ENCODE measurements at places on chromosomes 13 and 19.

- DNase-seq, result peak; percentile 96
Observed at GRCh38 chr19:12495002-12495802, 10.6 kb upstream of the ZNF709 start.

- DNase-seq, result no peak
Observed at GRCh38 chr19:1911995-1912394, 6.8 kb downstream of the ADAT3 start.

- DNase-seq, result no peak
Observed at GRCh38 chr13:114041493-114041892, 67.6 kb upstream of the C13orf46 start.

- DNase-seq, result no peak
Observed at GRCh38 chr13:38703255-38703654, 16.4 kb downstream of the FREM2 start.

DNA sequence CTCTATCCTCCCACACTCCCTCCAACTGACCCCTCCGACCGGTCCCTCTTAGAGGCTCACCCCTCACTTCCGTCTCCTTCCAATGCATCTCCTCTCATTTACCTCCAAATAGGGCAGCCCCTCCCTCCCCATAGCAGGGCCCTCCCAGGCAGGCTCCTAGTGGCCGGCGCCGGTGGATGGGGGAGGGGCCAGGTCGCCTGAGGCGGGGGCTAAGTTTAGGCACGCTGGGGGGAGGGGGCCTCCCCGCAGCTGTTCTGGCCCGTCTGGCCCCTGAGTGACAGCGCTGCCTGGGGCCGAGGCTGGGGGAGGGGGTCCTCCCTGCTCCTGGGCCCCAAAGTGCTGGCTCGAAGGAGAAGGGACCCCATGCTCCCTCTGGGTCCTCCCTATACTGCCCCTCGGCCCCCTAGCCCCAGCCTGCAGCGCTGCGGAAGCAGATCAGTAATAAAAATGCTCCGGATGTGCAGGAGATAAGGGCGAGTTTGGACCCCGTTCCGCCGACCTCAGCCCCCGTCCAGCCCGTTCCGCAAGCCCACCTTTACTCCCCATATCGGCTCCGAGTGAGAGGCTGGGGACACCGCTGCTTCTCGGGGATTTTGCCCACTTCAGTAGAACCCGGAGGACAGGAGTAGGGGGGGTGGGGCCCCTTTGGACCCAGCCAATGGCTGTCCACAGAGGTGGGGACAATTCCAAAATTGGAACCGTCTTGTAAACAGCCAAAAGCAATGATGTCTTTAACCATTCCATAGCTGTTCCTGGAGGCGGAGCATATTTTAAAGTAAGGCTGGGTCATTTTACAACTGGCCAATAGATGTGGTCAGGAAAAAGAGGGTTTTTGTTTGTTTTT, 4.0 kb downstream of the RTN2 start:
- no peak for DNase-seq

- DNase-seq, result no peak
Observed at GRCh38 chr13:40141859-40142555, 486.5 kb downstream of the COG6 start.

GRCh38 chr19:48400018-48400742, 6.7 kb downstream of the GRIN2D start:
- peak; percentile 40 for DNase-seq

DNA sequence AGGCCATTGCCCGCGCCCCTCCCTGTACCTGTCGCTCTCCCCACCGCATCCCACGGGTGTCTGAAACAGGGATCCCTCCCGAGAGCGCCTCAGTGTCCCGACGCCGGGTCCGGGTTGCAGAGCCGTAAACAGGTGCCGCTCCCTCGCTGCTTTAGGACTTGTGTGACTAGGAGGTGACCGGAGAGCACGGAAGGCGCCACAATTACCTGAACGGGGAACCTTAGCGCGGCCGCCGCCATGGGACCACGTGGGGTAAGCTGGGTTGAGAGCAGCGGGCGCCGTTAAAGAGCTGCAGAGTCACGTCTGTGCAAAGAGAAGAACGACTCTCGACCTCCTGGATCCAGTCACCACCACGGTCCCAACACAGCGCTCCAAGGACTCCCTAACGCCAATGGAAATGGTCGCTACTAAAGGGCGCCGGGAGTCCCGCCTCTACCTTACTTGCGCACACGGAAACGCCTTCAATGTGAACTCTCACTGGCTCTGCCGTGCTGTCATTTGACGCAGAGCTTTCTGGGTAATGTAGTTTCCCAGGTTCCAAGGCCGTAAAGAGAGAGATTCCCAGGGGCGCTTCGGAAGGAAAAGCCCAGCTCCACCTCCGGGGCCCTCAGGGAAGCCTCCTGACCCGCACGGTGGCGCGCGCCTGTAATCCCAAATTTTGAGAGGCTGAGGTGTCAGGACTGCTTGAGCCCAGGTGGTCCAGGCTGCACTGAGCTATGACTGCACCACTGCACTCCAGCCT, at the start of gene ZNF552:
TSS of gene ZNF552 (minus strand) at position 409 of the 742 bp plus-strand sequence. CDS start at position 239, 170 bp downstream.
- peak; percentile 94 for DNase-seq

GRCh38 chr13:46839399-46839798, 42.4 kb upstream of the ESD start:
- no peak for DNase-seq

- DNase-seq, result no peak
Observed at GRCh38 chr19:33477781-33478180, 43.8 kb downstream of the PEPD start.

- no peak for DNase-seq
Observed at GRCh38 chr19:45177817-45178261, at the start of gene TRAPPC6A. Gene TRAPPC6A, minus strand, starts transcription at chr19:45178237. Its CDS starts 19 bp downstream, at chr19:45178218.

GRCh38 chr19:49911381-49912145, 14.9 kb upstream of the IL4I1 start:
- DNase-seq, result no peak

DNA sequence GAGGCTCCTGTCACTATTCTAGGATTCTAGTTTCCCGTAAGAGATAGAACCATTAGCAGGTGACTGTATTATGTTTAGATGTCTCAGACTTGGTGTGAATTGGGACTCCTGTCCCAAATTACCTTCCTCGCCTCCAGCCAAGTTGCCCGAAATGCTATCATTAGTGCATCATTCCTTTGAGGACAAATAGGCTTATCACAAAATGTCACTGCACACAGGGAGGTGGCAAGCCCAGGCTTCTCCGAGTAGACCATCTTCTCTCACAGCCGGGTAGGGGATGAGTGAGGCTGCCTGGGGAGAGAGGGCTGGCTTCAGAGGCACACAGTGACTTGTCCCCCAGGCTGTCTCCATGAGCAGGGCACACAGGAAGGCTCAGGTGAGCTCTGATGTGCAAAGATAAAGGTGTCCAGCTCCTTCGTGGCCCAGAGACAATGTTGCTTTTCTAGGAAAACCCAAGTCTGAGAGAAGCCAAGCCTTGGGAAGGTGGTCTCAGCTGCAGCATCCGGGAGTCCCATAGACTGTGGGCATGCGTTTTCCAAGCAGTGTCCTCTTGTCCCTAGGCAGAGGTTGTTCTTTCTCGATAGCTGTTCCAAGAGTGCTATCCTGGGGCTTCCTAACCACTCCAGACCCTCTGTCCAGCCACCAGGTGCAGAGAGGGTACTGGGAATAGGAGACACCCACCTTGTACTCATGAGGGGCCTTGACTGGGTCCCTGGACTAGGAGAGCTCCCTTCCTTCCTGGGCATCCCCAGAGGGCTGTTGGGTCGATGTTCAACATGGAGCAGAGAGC, 163.1 kb upstream of the TSHZ3 start:
- no peak for DNase-seq

GRCh38 chr19:9538183-9539058, at the start of gene ZNF426:
Gene ZNF426, minus strand, starts transcription at chr19:9538645. Its CDS starts 2,413 bp downstream, at chr19:9536232.
- peak; percentile 91 for DNase-seq

DNA sequence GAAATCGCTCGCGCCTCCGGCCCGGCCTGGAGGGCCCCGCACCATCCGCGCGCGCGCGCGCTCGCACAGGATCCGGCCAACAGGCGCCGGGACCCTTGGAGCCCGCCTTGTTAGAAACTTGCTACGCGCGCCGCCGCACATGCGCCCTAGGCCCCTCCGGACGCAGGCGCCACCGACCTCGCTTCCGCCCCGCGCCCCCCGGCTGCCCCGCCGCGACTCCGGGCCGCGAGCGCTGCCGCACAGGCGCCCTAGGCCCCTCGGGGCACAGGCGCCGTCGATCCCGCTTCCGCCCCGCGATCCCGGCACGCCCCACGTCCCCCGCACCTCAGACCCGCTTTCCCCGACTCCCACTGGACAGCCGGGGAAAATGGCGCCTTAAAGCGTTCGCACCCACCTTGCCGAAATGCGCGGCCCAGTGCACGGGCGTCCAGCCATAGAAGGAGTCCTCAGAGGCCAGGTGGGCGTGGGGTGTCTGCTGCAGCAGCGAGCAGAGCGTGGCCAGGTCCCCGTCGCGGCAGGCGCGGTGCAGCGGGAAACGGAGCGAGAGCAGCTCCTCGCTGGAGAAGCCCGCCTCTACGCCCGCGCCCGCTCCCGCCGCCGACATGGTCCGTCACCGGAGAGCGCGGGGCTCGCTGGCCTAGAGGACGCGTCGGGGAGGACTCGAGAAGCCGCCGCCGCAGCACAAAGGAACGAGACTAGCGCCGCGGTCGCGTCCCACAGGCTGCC, 375 bp downstream of the ANKRD10 start:
- DNase-seq, result peak; percentile 74

- DNase-seq, result peak; percentile 65
Observed at GRCh38 chr13:24053519-24054251, 106.8 kb upstream of the SPATA13 start.

DNA sequence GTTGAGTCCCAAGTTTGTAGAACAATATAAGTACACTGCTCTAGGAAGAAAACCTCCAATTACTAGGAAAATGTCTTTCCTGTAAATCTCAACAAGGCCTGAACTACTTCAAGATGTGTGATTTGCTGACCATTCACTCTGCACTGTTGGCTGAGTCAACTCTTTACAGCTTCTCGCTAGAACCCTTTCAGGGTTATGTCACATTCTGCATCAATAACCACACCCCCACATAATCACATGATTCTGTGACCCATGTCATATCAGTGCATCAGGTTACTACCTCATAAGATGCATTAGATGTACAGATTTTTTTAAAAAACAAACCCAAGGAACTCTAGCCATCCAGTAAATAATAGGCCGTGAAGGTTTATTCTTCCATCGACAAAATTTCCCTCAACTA, 16.1 kb upstream of the DCLK1 start:
- no peak for DNase-seq

GRCh38 chr13:51222686-51223559, 725 bp downstream of the FAM124A start:
- no peak for DNase-seq

DNA sequence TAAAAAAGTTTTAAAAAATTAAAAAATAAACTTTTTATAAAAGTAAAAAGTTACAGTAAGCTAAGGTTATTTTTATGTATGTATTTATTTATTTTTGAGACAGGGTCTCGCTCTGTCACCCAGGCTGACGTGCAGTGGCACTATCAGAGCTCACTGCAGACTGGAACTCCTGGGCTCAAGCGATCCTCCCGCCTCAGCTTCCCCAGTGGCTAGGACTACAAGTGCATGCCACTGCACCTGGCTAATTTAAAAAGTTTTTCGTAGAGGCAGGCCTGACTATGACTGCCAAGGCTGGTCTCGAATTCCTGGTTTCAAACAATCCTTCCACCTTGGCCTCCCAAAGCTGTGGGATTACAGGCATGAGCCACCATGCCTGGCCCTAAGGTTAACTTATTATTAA, 64.1 kb downstream of the CDADC1 start:
- no peak for DNase-seq

GRCh38 chr13:111115965-111116521, 933 bp downstream of the ARHGEF7 start:
- peak; percentile 45 for DNase-seq
